ENCODE measurements at places on chromosomes 2 and 18.
A peak's percentile ranks its signal among the peaks of the same experiment; 100 is the strongest.

DNA sequence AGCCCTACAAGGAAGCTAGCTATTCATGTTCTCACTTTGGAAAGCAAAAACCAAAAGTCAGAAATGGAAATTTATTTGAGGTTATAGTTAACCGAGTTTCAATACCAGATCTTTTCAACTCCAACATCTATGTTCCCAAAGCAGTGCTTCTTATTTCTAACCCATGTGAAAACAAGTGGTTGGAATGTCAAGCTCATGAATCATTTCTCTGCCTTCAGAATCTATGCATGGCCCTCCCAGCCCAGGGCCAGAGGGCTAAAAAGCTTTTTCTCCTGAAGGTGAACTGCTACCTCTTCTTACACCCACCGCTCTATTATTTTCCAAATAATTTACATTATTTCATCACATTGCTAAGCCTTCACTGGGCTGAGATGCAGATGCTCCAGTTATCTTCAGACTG lies 158.4 kb downstream of the SP3 start:
- no peak for DNase-seq

DNA sequence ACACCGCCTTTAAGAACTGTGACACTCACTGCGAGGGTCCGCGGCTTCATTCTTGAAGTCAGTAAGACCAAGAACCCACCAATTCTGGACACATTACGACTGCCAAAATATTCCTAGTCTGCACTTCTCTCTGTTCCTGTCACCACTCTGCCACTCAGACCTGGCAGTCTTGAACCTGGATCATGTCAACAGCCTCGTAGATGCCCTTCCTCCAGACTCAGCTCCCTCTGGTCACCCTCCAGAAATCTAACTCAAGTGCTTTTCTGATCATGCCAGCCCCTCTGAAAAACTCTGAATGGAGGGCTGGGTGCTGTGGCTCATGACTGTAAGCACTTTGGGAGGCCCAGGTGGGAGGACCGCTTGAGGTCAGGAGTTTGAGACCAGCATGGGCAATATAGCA lies 20.3 kb downstream of the AAK1 start:
- DNase-seq = no peak

GRCh38 chr2:110720547-110720946 lies 11.8 kb upstream of the ACOXL start:
- DNase-seq = no peak

DNA sequence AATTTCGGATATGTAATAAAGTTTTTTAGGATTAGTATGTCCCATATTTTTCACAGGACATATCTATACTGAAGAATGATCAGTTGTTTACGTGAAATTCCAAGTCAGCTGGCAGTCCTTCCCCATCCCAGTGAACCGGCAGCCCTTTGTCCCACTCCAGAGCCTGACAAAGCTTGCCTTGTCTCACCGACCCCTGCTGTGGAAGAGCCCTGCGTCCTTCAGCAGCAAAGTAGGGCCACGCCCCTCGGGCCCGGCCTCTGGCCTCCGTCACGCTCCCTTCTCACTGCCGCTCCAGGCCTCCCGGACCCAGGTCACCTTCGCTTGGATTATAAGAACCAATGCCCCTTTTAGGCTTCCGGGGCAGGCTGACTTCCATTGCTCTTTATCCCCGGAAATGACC lies 89.8 kb upstream of the TGIF1 start:
- peak; percentile 49 for DNase-seq

- no peak for DNase-seq
Measured at GRCh38 chr2:81583311-81584108, 1279.0 kb upstream of the LRRTM1 start.

- no peak for DNase-seq
Measured at GRCh38 chr18:64918851-64919250, 770.0 kb upstream of the LINC00305 start.

Measured in HepG2 (cell line).